SHP77 treated with DMSO at 0.1 percent for 48 hours (cell line): ENCODE measurements at places on chromosomes 2 and 18.

GRCh38 chr18:60847517-60847916, 474.9 kb upstream of the MC4R start:
- no peak for DNase-seq

GRCh38 chr2:188364033-188364630, 72.5 kb downstream of the GULP1 start:
- DNase-seq = no peak

DNA sequence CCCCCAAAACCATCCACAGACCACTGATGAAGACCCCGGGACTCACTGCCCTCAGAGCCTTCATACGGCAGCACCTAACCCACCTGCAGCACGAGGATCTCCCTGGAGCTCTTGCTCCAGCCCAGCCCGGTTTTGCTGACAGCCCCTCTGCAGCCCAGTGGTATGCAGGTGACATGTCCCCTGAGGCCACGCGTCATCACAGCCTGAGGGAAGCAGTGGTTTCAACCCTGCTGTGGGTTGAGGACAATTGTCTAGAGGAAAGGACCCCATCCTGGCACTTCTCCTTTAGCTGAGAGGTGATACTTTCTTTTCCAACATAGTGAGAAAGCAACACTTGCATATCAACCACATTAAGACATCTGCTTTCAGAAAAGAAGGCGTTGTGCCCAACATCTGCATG, 134.0 kb downstream of the SEPTIN10 start:
- no peak for DNase-seq

GRCh38 chr2:9232886-9233285, 26.3 kb downstream of the ASAP2 start:
- no peak for DNase-seq

- no peak for DNase-seq
Measured at GRCh38 chr2:119333360-119333759, 33.3 kb downstream of the C2orf76 start.

GRCh38 chr2:199282309-199282708, 175.4 kb downstream of the SATB2 start:
- no peak for DNase-seq

DNA sequence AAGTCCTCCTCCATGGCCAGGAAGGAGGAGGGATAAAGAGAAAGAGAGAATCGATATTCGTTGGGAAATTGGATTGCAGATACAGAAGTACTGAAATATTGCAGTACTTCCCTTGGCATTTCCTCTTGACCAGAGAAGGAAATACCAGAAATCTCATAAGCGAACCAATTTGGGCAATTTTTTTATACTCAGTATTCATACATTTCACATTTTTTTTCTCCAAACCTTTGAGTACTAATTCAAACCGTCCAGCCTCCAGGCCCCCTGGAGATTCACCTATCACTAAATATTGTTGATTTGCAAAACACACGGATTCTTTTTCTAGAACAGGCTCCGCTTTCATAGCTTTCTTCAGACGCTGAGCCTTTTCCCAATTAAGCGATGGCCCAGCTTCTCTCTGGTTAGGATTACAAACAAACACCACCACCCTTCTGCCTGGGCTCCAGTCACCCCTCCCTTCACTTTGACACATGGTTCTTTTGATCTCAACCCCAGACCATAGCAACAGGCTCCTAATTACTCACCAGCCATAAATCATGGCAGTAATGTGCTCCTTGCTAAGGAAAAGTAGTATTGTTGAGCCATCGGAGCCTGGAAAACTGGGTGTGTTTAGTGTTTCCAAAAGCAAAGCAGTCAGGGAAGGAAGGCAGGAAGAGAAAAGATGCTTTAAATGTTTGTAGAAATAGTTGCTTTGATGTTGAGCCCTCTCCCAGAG, 138.4 kb upstream of the CCDC68 start:
- peak; percentile 20 for DNase-seq

DNA sequence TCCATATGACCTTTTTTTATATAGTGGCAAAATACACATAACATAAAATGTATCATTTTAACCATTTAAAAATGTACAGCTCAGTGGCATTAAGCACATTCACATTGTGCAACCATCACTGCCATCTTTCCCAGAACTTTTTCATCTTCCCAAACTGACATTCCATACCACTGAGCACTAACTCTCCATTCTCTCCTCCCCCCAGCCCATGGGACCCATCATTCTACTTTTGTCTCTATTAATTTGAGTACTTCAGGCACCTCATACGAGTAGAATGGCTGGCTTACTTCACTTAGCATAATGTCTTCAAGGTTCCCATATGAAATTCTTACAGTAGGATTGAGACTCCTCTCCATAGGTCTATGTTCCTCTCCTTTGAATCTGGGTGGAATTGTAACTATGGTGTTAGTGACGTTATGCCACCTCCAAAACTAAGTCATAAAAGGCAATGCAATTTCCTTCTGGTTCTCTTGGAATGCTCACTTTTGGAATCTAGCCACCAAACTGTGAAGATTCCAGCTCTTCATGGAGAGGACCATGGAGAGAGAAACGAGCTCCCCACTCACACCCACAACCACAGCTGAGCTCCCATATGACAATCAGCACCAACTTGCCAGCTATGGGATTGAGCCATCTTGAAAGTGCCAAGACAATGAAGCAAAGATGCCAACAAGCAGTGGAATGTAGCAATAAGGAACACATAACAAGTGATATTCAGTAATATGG, 9.8 kb upstream of the DNAJC27 start:
- no peak for DNase-seq

DNA sequence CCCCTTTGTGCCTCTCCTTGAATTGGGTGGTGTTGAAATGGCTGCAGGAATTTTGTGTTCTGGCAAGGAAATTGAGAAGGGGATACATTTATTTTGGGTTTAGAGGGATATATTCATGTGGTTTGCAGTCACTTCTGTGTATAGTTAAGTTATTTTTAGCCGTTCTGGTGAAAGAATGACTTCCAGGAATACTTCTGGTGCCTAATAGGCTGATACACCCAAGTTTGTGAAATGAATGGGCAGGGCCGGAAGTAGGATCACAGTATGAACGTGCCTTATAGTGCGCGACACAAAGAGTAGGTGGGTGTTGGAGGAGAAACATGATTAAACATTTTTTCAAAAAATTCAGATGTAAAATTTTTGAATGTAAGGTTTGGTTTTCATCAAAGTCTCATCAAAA, 168.6 kb upstream of the ATP5MC3 start:
- DNase-seq = no peak

DNA sequence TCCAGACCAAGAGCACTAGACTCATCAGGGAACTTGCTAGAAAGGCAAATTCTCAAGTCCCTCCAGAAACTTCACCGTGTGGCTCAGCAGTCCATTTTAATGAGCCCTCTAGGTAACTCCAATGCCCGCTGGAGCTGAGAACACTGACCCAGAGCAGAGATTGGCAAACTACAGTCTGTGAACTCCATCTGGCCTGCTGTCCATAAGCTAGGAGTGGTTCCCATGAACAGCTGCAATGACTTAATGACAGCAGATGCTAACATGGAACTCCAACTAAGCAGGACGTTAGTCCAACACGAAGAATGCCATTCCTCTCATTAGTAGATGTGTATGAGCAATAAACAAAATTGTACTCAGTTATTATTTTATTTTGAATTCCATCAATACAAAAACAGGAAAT, 371.9 kb downstream of the STK39 start:
- no peak for DNase-seq

- no peak for DNase-seq
Measured at GRCh38 chr2:201852462-201852861, 46.1 kb downstream of the CDK15 start.

DNA sequence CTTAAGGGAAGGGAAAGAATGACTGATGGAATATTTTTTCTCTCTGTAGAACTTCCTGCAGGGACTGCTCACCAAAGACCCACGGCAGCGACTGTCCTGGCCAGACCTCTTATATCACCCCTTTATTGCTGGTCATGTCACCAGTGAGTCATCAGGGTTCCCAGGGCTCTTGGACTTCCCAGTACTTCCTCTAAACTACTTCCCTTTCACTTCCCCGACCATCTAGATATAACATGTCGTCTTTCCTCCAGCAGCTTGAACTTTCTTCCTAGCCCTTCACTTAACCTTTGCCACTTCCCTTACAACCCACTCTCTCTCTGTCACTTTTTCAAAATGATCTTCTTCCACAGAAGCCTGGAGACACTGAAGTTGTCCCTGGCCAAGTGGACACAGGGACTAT, 7.2 kb downstream of the STK36 start:
- no peak for DNase-seq

GRCh38 chr2:223841436-223842190, 4.2 kb upstream of the AP1S3 start:
- DNase-seq = no peak

GRCh38 chr18:57618910-57619309, 2.7 kb downstream of the NARS1 start:
- no peak for DNase-seq

- no peak for DNase-seq
Measured at GRCh38 chr2:65548576-65549256, 116.3 kb upstream of the SPRED2 start.

- DNase-seq = no peak
Measured at GRCh38 chr2:19623488-19623887, 265.1 kb upstream of the OSR1 start.

DNA sequence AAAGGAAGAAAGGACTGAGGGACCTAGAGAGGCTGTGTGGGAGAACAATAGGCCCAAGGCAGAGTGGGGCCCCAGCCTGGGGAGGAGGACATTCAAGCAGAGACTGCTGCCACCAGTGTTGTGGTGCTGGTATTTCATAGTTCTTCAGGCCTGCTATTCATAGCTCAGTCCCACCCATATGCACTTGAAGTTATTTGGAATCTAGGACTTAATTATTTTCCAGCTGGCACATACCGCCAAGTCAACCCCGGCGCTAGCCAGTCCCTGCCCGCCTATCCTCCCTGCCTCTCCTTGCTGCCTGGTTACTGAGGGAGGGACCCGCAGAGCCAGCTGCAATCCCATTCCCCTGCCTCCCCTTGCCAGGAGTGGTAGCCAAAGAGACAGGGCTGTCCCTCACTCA, 141.2 kb downstream of the CABLES1 start:
- DNase-seq = no peak

- no peak for DNase-seq
Measured at GRCh38 chr2:194709840-194710239, 947.2 kb upstream of the SLC39A10 start.

- no peak for DNase-seq
Measured at GRCh38 chr2:45010702-45011012, 1.4 kb upstream of the SIX2 start.

GRCh38 chr18:60543646-60544045, 171.1 kb upstream of the MC4R start:
- no peak for DNase-seq

DNA sequence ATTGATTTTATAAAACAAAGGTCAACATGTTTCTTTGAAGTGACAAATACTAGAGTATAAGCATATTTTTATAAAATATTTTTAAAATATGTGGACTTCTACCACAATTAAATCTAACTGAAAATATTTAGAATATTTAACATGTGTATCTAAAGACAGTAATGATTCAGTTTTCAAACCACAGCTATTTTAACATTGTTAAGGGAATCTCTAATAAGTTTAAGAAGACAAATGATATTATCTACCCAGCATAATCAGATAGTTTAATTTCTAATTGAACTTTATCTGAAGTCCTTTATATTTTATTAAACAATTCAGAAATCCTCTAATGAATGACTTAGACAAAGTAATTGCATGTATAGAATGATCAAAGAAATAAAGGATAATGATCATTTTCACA, 96.2 kb downstream of the VWC2L start:
- no peak for DNase-seq

DNA sequence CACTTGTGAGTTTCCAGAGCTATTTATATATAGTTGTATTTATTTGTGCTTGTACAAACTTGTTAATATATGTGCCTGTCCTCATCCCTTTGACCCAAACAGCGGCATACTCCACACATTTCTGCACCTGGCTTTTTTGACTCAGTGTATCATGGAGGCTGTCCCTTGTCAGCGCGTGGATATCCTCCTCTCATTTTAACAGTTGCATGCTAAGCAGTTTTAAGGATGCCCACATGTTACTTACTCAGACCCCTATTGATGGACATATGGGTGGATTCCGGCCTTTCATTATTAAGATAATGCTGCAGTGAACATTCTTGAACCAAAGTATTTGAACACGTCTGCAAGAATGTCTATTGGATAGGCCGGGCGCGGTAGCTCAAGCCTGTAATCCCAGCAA, 655 bp upstream of the MREG start:
- DNase-seq = no peak

DNA sequence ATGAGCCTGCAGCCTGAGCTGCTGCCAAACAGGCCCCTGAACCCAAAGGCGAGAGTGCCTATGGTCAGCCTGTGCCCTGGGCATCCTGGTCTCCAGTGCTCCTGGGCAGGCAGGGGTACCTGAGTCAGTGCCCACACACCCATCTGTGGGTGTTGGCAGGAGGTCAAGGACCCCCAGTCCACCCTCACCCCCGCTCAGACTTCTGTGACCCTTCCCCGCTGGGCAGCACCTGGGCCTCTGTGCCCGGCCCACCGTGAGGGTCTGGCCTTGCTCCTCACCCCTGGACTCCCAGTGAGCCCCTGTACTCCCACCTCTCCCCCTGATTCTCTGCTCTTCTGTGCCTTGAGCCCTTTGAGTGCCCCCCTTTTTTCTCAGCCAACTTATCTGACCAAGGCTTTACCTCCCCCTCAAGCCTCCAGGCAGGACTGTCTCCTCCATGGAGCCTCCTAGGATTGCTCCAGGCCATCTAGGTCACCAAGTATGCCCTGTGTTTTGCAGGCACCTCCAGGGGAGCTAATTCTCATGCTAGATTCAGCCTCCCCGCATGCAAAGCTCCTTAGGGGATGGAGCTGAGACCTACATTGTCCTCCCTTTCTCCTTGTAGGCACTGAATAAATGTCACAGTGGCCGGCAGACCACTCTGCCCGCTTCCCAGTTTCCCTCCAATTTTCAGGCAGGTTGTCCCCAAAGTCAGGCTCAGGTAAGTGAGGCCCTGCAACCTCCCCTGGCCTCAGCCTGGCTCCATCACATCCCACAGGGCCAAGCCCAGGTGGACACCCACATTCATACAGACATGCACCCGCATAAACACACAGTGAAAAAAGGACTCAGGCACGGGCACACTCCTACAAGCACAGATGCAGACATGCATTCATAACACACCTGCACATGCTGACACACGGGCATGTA, 21.9 kb upstream of the PTMA start:
- DNase-seq = no peak

- no peak for DNase-seq
Measured at GRCh38 chr2:32865399-32866068, 81.2 kb upstream of the LTBP1 start.

GRCh38 chr2:137056704-137057103, 291.4 kb downstream of the THSD7B start:
- no peak for DNase-seq

DNA sequence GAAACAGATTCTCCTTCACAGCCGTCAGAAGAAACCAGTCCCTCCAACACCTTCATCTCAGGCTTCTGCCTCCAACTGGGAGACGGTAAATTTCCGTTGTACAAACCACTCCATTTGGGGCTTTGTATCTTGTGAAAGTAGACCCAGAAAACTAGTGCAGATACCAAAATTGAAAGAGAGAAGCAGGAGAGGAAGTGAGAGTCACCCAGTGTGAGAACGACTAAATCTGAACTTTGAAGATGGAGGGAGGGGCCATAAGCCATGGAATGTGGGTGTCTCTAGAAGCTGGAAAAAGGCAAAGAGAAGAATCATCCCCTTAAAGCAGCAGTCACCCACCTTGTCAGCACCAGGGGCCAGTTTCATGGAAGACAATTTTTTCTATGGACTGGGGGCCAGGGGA, 88.3 kb upstream of the LRATD1 start:
- DNase-seq = no peak

- DNase-seq = no peak
Measured at GRCh38 chr18:47265197-47265596, 13.7 kb upstream of the SKOR2 start.
